Caudate nucleus (tissue), 63 donors: ENCODE measurements at places on chromosomes 11 and 22.

- DNase-seq: no peak
Measured at GRCh38 chr11:72584939-72585597, 89.2 kb downstream of the PDE2A start.

DNA sequence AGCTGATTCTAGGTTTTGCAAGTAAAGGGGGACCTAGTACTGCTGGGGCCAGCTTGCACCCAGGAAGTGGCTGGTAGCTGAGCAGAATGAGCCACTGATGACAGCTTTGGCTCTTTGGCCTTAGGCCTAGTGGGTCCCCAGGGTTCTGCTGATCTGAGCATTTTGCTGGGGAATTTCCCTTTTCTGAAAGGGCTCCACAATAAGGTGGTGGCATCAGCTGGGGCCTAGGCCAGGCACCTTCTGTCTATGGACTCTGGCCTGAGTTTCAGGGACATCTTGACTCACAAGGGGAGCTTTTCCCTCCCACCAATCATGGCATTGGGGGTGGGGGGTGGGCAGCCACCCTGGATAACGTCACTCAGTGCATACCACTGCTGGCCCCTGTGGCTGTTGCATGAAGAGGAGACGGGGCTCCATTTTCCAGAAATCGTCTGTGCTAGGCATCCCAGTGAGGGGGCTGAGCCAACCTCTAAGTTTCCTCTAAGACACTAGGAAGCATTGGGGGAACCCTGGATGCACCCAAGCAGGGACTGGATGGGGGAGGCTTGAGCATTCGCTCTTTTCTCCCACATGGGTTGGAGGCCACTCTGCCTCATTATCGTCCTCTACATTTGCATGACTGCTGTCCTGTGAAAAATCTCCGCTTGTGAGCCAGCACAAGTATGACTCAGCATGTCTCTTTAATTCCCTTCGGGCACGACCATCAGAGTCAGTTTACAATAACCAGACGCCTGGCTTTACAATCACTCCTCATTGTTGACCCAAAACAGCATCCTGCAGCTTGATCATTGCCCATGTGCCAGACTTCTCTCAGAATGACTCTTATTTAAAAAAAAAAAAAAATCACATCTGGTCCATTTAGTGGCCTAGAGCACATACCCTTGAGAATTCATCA lies 145.0 kb upstream of the THY1 start:
- DNase-seq: peak; percentile 12

DNA sequence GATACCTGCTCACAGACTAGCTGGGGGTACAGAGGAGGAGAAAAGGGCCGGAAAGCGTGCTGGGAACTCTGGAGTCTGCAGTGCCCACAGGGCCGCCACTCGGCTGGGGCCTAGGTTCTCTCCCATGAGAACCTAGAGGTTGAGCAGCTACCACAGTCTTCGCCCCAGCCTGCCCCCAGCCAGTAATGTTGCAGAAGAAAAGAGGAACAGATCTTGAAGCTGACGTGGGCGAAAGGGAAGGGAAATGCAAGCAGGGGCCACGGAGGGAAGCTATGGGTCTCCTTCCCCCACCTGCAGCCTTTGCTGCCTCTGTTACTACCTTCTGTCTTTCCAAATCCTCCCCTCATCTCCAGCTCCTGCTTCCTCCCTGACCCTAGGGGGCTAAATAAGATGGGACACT lies 28.8 kb upstream of the P2RY2 start:
- DNase-seq: no peak

- no peak for DNase-seq
Measured at GRCh38 chr22:22716136-22716665, 71.8 kb downstream of the GGTLC2 start.

- no peak for DNase-seq
Measured at GRCh38 chr11:130705670-130706421, 210.4 kb downstream of the SNX19 start.

DNA sequence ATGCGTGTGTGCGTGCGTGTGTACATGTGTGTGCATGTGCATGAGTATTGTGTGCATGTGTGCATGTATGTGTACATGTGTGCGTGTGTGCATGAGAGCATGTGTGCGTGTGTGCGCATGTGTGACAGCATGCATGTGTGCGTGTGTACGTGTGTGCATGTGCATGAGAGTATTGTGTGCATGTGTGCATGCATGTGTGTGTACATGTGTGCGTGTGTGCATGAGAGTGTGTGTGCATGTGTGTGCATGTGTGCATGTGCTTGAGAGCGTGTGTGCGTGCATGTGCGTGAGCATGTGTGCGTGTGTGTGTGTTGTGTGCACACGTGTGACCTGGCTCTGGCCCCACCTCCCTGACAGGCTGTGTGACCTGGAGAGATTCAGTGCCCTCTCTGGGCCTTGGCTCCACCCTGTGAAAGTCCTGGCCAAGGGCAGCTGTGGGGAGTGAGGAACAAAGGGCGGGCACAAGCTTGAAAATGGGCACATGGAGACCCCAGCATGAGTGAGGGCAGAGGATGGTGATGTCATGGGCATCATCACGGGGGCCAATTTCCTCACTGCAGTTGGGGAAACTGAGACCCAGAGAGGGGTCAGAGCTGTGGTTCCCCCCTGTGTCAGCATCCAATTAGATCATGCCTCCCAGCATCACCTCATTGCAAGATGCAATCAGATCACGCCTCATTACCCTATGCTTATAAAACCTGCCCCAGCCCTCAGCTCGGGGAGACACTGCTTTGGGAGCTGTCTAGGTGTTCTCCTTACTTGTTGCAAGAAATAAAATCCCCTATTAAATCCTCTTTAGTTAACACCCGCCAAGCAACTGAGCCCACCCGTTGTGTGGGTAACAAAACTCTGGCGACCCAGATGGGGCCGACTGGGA lies 658 bp downstream of the ACY3 start:
- DNase-seq: no peak

- DNase-seq: no peak
Measured at GRCh38 chr22:44154436-44154942, 26.2 kb upstream of the PARVG start.

- DNase-seq: no peak
Measured at GRCh38 chr11:78025378-78025777, 2.3 kb upstream of the KCTD14 start.

DNA sequence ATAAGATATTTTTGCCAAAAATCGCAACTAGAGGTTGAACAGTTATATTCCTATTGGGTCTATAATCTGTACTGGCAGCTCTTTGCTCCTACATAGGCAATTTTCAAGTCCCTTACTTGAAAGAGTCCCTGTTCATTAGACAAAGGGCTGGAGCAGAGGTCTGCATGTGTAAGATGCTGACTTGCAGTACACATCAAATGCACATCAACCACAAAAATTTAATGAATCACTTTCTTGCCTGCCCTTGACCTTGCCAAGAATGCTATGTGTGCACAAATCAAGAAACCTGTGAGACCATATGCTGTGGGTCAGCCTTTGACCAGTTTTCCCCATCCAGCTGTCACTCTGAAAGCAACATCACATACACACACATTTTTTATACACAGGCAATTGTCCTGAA lies 661.5 kb downstream of the LRRC4C start:
- no peak for DNase-seq

GRCh38 chr11:59894616-59895015 lies 16.0 kb downstream of the OOSP3 start:
- no peak for DNase-seq

DNA sequence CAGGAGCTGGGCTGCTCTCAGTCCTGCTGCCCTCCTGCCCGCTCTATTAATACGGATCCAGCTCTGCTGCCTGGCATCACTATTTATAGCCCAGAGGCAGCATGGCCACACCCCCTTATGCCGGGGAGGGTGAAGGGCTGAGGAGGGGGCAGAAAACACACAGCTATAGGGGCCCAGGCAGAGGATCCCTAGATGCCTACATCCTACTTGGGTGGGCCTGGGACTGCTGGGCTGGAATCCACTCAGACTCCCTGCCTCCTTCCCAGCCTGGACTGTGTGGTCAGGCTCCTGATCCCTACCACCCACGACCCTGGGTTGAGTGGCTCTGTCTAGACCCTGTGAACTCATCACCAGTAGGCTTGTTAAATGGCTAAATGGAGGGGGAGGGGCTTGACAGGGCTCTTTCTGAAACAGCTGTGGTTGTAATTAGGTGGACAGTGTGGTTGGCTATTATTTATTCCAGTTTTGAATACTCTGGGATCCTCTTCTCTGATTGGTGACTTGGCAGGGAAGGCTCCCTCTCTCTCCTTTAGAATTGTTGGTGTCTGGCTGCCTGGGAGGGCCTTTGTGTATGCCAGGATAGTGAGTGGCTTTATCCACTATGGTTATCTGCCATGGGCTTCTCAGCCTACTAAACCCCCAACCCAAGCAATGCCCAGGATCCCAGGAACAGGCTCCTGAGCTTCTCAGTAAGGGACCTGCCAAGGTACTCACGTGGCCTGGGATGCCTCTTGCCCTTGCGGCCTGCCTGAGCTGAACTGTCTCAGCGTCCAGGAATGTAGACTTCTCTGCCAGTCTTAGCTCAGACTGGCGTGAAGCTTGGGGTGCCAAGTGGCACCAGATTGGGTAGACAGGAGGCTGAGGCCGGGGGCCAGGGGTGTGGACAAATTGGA lies 15.2 kb downstream of the PHLDB1 start:
- peak; percentile 43 for DNase-seq

- DNase-seq: no peak
Measured at GRCh38 chr22:49663823-49664222, 163.8 kb downstream of the BRD1 start.
